Cerebellum (tissue), 4 donors: ENCODE measurements at places on chromosomes 5 and 9. TPM values are rescaled to one million over a fixed set of nuclear protein-coding genes. Genes with fewer than 3 reads are reported as not detected.

- no peak for DNase-seq
Observed at GRCh38 chr5:167820101-167820990, 471.1 kb upstream of the WWC1 start.

DNA sequence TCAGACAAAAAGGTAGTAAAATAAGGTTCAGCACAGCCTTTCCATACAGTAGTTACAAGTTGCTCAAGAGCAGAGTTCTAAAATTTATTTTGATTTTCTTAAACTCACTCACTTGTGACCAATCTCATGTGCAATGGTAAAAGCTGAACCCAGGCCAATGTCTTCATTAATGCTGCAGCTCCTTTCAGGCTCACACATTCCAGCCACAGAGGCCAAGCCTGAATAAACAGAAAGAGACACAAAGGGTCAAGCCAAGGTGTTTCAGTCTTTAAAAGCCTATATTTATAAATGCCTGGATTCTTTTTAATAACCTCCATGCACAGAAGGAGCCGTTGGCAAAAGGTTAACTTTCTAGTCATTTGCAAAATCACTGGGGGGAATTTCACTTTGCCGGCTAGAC, 152.5 kb downstream of the ADAMTS6 start:
- DNase-seq, result no peak

The DAB2 gene
- 32.0 TPM for total RNA-seq

DNA sequence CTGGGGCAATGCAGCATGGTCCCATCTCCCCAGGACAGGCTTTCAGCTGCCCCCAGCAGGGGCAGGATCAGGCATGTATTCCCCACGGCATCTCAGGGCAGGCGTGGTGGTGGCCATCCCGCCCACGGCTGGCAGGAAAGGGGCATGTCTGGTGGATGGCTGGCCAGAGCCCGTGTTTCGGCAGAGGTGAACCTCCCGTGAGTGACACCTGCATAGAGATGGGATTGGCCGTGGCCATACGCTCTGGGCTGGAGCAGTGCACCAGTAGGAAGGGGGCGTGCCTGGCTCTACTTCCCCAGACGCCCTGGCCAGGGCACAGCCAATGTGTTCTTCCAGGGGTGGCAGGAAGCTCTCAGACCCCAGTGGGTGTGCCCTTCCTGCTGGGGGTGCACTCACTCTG, 139.1 kb downstream of the ZNF354C start:
- no peak for DNase-seq
